ENCODE measurements at places on chromosomes 4 and X. TPM values are rescaled to one million over a fixed set of nuclear protein-coding genes. Genes with fewer than 3 reads are reported as not detected.

DNA sequence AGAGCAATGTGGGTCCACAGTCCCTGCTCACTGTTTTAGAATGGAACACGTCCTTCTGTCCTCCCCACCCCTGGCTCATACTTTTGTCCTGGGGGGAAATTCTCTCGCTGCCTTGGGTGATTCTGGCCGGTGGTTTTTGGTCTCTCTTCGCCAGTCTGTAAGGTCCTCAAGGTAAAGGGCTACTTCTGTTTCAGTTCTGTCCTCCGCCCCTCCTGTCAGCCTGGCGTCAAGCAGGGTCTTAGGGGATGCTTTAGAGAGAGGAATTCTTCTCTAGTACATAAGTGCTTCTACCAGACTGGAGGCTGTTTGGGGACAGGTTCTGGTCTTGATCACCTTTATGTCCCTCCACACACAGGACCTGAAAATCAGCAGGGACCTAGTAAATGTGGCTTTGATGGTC is 617 bp upstream of the MRFAP1L1 start:
- no peak for ATAC-seq

DNA sequence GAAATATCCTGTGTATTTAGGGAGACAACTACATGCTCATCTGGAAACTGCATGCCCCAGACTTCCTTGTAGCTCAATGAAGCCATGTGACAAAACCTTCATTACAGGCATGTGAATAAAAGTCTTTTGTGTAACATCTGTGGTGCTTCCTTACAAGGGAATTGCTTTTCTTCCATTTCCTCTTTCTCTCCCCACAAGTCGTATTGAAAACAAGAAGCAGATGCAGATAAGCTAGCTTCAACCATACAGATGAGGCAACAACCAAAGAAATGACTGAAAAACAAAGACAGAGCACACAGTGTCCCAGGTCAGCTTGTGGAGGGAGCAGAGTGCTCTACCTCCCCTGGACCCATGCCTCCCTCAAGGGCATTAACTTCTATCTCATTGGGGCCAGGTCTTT is 115.8 kb upstream of the INPP4B start:
- ATAC-seq, result no peak

DNA sequence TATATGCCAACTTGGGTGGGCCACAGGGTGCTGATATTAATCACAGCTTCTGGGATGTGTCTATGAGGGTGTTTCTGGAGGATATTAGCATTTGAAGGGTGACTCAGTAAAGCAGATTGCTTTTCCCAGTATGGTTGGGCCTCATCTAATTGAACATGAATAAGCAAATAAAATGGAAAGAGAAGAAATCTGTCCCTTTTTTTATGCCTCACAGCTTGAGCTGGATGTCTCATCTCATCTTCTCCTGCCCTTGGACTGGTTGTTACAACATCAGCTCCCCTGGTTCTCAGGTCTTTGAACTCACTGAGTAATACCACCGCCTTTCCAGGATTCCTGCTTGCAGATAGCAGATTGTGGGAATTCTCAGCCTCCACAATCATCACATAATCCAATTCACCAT is 1149.2 kb downstream of the PCDH18 start:
- no peak for ATAC-seq

DNA sequence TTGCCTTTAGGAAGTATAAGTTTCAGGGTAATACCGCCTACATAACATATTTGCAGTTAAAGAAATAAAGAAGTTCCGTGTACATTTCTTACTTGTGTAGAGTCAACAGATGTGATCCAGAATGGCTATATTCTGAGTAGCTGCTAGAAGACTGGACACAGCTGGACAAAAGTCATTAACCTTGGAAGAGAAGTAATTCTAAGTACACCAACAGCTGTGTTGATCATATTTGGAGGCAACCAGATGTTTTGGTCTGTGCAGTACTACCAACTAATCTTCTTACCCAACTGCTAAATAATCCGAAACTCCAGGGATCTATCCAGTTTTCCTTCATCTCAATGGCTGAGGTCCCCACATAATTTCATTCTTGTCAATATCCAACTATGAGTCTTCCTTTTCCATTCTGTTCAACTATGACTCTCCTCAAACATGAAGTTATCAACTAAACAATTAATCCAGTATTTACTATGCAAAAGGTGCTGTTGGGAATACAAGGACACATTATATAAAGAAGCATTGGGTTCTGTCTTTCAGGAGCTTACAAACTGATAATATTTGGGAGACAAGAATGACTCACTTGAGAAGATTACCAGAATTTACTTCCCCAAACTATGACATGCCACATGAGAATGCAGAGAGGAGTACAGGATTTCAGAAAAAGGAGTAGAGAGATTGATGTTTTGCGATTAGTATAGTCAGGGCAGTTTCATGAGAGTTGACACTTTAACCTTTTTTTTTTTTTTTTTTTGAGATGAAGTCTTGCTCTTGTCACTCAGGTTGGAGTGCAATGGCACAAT is 78.2 kb downstream of the COL4A6 start:
- ATAC-seq, result no peak

- peak; percentile 87 for ATAC-seq
Measured at GRCh38 chr4:113756005-113756410, 5.5 kb downstream of the CAMK2D start.

GRCh38 chr4:2923668-2924173 is 39.5 kb downstream of the NOP14 start:
- no peak for ATAC-seq

DNA sequence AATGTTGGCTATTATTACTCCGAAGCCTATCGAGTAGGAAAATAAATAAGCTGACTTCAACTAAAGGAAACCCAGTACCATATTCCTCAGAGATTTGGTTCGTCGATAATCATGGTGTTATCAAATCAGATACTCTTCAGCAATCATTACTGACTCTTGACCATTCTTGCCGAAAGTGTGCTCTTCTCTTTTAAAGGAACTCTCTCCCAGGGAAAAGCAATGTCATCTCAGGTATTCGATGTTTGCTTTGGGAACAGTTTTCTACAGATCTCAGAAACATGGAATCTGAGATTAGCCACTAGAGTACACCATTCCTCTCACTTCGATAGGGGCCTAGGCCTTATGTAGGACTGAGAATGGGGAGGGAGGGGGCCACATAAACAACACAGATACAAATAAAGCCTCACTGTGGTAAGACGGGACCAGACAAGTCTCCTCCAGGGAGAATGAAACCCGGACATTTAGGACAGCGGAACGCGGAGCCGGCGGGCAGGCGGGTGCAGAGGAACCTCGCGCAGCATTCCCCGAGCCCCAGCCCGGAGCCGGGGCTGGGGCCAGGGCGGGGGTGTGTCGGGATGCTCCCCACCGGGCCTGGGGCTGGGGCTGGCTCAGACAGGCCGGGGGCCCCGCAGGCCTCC is 581 bp downstream of the DNAJB14 start:
- peak; percentile 1 for ATAC-seq

- no peak for ATAC-seq
Measured at GRCh38 chr4:108193886-108194672, 25.3 kb upstream of the LEF1 start.

- no peak for ATAC-seq
Measured at GRCh38 chr4:117965622-117966021, 68.7 kb upstream of the NDST3 start.

GRCh38 chr4:126777649-126778048 is 855.1 kb upstream of the INTU start:
- no peak for ATAC-seq

GRCh38 chrX:135914404-135914803 is 20.9 kb downstream of the SAGE1 start:
- ATAC-seq, result no peak

- ATAC-seq, result no peak
Measured at GRCh38 chr4:66028668-66029067, 358.4 kb upstream of the EPHA5 start.

- ATAC-seq, result no peak
Measured at GRCh38 chr4:27088491-27088890, 227.8 kb downstream of the STIM2 start.

- peak; percentile 45 for ATAC-seq
Measured at GRCh38 chr4:14871676-14872430, 130.4 kb upstream of the CPEB2 start.

- no peak for ATAC-seq
Measured at GRCh38 chr4:4216648-4217047, 10.1 kb downstream of the OTOP1 start.

DNA sequence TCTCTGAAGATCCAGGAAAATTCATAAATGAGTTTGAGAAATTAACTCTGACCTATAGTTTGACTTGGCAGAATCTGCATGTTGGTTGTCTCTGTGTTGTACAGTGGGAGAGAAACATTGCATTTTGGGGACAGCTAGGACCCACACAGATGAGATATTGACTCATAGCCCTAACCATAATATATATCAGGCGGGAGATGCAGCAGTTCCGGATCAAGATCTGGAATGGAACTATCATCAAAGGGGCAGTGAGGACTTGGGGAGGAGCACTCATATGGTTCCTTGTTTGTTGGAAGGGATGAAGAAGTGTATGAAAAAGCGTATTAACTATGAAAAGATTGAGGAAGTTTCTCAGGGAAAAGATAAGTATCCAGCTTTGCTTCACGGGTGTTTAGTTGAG is 14.0 kb downstream of the CXCL2 start:
- no peak for ATAC-seq

GRCh38 chrX:15500497-15500966 is at the start of gene BMX:
TSS of gene BMX (plus strand) at chrX:15500807. CDS start at chrX:15508354, 7,547 bp downstream.
- ATAC-seq, result no peak

DNA sequence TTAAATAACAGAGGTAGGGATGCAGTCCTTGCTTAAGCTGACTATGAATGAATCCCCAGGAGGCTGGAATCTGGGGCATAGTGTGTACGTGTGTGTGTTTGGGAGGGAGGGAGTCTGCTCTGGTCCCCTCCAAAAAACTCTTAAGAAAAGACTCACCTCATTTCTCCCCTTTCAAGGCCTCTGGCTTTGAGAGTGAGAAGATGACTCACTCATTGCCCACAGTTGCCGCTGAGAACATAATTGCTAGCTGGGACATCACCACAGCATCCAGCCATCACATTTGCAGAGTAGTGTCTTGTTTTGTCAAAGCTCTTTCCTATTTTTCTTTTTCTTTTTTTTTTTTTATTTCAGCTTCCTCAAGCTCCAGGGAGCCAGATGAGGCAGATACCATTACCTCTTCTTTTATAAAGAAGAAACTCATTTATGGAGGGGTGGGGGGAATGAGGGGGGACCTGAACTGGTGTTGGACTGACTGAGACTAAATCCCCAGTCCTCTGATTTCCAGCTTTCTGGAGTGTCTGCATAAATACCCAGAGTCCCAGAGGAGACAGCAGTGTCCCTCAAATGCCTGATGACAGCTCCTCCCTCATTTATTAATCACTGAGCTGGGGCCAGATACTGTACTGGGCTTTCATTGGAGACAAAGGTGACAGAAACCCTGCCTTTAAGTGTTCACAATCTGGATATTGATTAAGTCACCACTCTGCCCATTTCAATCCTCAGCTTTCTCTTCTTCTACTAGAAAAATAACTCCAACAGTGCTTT is 61.9 kb upstream of the LAS1L start:
- peak; percentile 70 for ATAC-seq

DNA sequence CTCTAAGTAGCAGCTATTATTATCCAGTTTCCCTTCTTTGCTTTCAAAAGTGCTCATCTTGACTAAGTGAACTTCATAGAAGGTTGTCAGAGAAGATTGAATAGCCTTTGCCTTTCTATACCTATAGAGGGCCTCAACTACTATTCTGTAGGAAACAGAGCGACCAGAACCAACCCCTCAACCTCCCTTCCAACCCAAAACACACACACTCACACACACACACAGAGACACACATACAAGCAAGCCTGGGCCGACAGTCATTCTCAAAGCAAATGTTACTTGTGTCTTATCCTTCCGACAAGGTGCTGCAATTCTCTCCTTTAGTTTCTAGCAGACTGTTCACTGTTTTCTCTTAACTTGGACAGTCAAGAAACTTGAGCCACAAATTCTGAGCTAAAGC is 201.6 kb downstream of the DCTD start:
- no peak for ATAC-seq

- peak; percentile 42 for ATAC-seq
Measured at GRCh38 chrX:16869393-16870094, 618 bp downstream of the RBBP7 start.

DNA sequence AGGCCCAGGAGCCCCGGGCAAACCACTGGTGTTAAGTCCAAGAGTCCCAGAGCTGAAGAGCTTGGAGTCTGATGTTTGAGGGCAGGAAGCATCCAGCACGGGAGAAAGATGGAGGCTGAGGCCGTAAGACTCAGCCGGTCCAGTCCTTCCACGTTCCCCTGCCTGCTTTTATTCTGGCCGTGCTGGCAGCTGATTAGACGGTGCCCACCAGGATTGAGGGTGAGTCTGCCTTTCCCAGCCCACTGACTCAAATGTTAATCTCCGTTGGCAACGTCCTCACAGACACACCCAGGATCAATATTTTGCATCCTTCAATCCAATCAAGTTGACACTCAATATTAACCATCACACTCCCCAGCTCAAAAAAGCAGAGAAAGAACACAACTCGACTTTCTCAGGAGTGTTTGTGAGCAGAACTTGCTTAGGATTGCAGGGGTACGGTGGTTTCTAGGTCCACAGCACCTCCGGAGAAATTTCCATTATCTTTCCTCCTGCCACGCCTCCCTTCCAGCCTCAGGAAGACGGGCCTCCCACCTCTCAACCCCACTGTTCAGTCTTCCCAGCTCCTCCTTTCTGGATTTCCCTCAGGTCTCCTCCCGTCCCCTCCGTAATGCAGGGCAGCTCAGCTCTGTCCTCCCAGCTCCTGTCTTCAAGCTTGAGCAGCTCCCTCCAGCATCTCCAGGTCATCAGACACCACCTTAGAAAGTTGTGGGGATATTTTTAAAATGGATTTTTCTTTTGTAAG is 13.3 kb upstream of the TMEM271 start:
- ATAC-seq, result no peak

GRCh38 chr4:67721770-67722597 is 21.0 kb upstream of the UBA6 start:
- ATAC-seq, result no peak

DNA sequence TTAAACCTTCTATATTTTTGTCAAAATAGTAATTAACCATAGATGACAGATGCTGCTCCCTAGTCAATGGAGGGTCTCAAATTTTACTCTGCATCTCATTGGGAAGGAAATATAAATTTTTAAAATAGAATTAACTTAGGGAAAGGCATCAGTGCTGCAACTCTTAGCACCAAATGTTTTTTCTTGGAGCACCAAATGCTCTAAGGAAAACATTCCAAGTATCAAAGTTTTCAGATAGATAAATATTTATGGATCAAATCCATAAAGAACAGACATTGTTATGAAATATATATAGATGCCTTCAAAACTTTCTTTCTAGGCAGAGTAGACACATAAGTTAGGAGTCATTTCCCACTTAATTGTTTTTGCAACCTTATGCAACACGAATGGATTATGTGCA is 168.7 kb downstream of the ANTXR2 start:
- ATAC-seq, result no peak

DNA sequence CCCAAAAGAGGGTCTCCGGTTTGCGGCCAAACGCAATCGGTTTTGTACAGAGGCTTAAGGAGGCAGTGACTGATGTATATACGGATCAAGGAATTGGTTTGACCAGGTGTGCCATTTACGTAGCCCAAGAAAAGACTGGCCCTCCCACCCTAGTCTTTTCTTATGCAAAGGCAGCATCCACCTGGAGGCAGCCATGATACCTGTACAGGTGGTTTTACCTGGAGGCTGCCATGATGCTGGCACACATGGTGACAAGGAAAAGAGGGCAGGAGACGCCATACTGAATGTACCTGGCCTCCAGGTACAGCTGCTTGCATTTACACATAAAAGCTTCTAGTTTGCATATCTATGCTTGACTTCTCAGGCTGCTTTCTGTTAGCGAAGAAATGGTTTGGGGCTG is 917.7 kb upstream of the INTU start:
- no peak for ATAC-seq

The GNRHR gene
- total RNA-seq, result not detected

The MAGEC3 gene
- total RNA-seq, result not detected

The GPR50 gene
- not detected for total RNA-seq

The PDS5A gene
- total RNA-seq, result 113 TPM

The PNCK gene
- 1.6 TPM for total RNA-seq
